AG09309 (cell line): ENCODE measurements at places on chromosomes 2 and 18.
A peak's percentile ranks its signal among the peaks of the same experiment; 100 is the strongest.

DNA sequence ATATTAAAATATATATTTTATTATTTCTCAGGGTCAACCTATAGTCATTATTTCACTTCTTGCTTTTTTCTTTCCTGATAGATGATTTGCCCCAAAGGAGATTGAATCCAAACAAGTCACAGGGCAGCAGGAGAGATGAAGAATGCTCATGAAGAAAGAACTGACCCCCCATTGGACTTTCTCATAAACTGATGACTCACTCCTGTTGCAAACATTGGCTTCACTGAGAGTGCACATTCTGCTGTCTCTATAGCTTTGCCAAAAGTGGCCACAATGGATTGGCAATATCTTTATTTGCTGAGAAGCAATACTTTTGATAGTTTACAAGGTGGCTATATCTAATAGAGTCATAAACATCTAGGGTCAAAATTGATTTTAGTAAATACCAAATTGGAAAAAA is 55.9 kb upstream of the ZNF385B start:
- peak; percentile 62 for DNase-seq

- DNase-seq: no peak
Observed at GRCh38 chr2:72012886-72013574, 134.6 kb downstream of the CYP26B1 start.

- DNase-seq: no peak
Observed at GRCh38 chr2:88036182-88036581, 19.4 kb downstream of the KRCC1 start.

- DNase-seq: no peak
Observed at GRCh38 chr18:29586210-29586609, 1409.3 kb upstream of the CDH2 start.

- DNase-seq: no peak
Observed at GRCh38 chr2:182717816-182718215, 1.8 kb downstream of the DNAJC10 start.

DNA sequence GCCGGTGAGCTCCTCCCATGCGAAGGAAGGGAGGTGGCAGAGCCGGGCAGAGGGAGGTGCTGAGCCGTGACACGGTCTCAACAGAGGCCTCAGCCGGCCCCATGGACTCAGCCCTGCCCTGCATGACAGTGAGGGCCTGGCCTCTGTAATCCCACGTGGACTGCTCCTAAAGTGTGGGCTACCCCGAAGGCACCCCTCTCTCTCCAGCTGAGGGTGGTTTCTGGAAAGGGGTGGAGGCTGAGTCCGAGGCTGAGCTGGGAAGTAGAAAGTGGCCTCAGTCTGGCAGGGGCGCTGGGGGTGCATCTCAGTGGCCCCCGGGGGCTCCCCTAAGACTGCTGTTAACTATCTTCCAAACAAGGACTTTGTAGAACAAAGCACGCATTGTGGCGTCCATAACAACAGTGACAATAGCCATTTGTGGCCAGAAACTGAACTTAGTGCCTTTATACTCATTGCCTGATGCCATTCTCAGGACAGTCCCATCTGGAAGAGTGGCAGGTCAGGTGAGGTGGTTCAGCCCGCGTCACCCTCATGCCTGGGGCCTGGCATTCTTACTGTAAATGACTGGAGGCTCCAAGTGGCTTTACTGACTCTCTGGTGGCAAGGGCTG is 192.4 kb downstream of the TWIST2 start:
- no peak for DNase-seq

- DNase-seq: no peak
Observed at GRCh38 chr2:116094196-116094595, 1651.8 kb downstream of the DPP10 start.

DNA sequence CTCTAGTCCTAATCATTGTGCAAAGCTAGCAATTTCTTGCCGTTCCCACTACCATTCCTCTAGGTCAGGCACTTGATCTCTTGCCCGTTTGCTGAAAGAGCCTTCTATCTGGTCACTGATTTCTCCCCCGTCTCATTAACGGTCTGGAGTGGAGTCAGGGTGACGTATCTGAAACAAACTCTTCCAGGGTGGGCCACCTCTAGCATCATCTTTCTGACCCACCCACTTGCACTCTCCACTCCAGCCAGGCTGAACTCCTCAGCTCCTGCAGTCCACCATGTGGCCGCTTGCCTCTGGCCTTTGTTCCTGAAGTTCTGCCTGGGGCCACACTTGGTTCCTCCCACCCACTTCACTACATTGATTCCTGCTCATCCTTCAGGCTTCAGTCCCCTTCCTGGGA is 13.3 kb downstream of the BCL2 start:
- DNase-seq: no peak

DNA sequence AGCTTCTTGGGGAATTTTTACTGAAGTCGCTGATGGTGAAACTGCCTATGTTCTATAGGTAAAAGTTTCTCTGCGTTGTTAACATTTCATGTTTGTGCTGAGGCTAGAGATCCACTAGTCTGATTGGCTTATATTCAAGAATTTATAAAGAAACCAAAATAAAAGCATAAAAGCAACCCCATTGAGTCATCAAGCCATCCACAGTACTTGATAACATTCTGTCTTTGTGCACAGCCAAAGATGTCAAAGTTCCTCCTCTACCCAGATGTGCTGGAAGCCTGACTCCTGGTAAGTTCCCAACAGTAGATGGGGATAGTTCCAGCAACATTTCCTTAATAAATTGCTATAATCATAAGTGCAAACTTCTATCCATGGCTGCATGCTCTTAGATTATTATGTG is 107.8 kb downstream of the TANC1 start:
- no peak for DNase-seq

DNA sequence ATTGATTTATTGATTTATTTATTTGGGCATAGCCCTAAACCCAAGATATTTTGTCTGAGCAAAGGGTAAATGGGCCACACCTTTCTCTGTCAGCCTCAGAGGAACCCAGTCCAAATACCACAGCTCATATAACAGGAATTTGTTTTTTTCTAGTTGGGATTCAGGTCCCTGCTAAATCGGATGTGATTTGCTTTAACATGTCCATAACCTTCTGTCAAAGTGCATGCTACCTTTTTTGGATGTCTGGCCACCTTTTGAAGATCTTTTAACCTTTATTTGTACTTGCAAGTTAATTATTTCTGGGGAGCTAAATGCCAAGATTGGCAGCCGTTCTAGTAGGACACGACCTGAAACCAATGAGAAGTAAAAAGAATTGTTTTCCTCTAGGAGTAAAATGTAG is 303.2 kb upstream of the UBE2E3 start:
- no peak for DNase-seq

- DNase-seq: no peak
Observed at GRCh38 chr18:57390044-57390443, 37.7 kb downstream of the ST8SIA3 start.

GRCh38 chr18:50790948-50791347 is 28.9 kb downstream of the MRO start:
- no peak for DNase-seq

- DNase-seq: no peak
Observed at GRCh38 chr2:196328088-196328680, 156.8 kb upstream of the STK17B start.

GRCh38 chr2:239444626-239445577 is 44.1 kb upstream of the HDAC4 start:
- DNase-seq: peak; percentile 24

GRCh38 chr2:178761759-178762371 is 45.4 kb downstream of the TTN start:
- DNase-seq: peak; percentile 8

- DNase-seq: no peak
Observed at GRCh38 chr2:197813093-197813787, 8.8 kb downstream of the PLCL1 start.

GRCh38 chr2:29700560-29700959 is 220.8 kb downstream of the ALK start:
- DNase-seq: no peak

GRCh38 chr18:47427923-47428637 is 176.6 kb upstream of the SKOR2 start:
- DNase-seq: no peak

GRCh38 chr2:239269916-239270315 is 130.9 kb downstream of the HDAC4 start:
- DNase-seq: no peak

DNA sequence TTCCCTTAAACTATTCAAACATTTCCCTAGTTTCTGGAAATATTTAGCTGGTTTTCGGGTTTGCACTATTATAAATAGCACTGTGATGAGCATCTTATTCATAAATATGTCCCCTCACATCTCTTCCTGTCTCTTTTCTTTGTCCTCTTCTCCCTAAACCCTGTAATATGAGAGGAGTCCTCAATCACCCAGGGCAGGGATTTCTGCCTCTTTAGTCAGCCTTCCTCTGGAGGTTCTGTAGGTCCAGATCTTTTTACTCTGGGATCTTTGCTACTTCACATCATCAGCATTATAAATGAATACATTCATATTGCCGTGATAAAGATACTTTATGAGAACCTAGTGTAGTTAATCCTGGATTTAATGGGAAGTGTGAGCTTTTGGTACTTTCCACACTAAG is 87.9 kb upstream of the TTN start:
- no peak for DNase-seq

DNA sequence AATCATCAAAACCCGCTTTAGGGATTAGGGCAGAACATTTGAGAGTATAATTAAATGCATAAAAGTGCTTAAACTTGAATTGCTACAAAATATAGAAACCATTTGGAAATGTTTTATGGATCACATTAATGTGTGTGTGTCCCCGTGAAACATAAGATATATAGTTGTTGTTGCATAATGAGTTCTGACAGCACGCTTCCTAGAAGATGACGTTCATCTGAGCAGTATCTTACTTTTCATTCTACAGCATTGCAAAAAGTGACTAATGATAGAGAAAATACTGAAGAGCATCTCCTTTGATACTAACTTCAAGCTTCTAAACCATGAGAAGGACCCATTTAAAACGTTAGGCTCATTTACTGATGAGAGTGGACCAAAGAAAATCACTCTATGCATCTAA is 63.7 kb downstream of the SLC8A1 start:
- no peak for DNase-seq

DNA sequence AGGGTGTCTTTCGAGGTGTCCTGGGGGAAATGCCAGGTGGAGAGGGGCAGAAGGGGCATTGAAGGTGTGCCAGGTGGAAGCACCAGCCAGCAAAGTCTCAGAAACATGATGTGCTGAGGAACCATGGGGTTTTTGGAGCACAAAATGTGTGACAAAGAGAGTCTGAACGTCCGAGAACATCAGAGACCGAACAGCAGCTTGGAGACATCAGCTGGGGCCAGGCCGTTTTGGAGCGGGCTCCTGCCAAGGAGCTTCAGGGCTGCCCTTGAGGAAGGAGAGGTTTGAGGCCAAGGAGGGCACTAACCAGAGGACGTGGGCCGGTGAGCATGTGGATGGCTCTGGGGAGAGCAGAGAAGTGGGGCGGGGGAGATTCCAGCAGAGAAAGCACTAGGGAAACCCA is 5.3 kb upstream of the MBP start:
- DNase-seq: no peak

DNA sequence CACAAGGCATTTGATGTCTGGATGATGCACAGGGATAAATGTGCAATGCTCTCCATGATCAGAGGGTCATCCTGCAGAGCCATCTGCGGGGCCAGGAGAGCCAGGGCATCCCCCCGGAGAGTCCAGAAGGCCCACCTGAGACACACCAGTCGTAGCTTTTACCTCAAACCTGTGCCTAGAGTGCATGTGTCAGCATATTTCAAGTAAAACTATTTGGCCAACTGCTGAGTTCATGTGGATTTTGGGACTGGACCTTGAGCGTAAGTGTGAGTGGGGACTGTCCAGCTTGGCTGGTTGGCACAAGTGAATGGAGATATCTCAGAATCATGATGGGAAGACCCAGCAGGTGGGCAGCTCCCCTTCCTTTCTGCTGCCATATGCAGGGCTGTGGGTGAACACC is 147.8 kb upstream of the TPO start:
- DNase-seq: no peak

DNA sequence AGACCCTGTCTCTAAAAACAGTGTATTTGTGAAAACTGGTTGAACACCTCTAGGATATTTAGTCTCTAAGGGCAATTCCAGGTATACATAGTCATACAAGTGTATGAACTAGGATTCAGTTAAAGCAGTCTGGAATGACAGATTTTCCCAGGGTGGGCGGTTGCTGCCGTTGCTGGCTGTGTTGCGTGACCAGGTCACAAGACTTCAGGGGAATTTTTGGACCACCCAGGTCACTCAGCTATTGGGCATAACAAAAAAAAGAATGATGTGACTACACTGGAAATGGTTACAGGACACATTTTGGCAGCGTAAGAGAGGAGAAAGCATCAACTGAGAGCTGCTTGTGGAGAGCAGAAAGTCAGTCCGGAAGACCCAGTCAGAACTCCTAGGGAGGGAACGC is 58.0 kb upstream of the ZBTB7C start:
- no peak for DNase-seq

- DNase-seq: peak; percentile 46
Observed at GRCh38 chr2:197969391-197969893, 165.0 kb downstream of the PLCL1 start.

GRCh38 chr2:197828464-197829135 is 24.2 kb downstream of the PLCL1 start:
- peak; percentile 34 for DNase-seq

- DNase-seq: no peak
Observed at GRCh38 chr18:75391279-75392225, 36.0 kb downstream of the SMIM21 start.

DNA sequence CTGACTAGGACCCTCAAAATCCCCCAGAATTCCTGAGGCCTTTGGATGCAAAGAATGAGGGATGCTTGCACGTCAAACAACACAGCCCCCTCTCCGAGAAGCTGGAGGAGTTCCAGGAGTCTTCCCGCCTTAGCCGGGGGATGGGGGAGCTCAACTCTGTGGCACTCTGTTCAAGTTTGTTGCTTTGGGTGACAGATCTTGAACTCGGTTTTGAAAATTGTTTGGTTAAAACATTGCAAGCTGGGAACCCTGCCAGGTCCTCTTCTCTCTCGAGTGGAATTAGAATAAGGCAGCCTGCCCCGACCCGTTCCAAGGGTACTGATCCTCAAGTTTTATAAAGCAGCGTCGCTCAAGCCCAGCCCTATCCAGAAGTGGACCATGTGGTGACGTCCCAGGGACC is 244.1 kb downstream of the LOXHD1 start:
- no peak for DNase-seq

GRCh38 chr2:98555696-98556095 is 52.6 kb downstream of the COA5 start:
- DNase-seq: no peak

GRCh38 chr18:4157352-4157751 is 297.8 kb downstream of the DLGAP1 start:
- DNase-seq: no peak

- DNase-seq: no peak
Observed at GRCh38 chr2:61218817-61219170, 56.8 kb downstream of the C2orf74 start.

DNA sequence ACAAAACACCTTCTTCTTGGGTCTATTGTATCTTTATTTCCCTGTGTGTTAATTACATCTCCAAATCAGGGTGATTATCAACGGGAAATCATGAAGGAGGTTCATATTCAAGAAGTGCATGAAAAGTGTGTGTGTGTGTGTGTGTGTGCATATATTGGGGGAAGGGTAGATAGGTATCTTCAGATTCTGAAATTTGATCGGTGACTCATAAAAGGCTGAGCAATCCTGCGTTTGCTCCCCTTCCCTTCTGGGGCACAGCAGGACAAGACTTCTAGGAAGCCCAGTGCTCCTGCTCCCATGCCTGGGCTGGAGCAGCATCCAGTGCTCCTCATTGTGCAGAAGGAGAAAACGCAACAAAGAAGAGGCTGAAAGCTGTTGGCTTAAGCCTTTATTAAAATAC is 25.8 kb downstream of the MC5R start:
- no peak for DNase-seq
